ENCODE measurements at places on chromosomes 6 and 20. TPM values are rescaled to one million over a fixed set of nuclear protein-coding genes. Genes with fewer than 3 reads are reported as not detected.
A peak's percentile ranks its signal among the peaks of the same experiment; 100 is the strongest.

GRCh38 chr6:33192671-33193602 lies 670 bp upstream of the COL11A2 start:
- DNase-seq = peak; percentile 68

DNA sequence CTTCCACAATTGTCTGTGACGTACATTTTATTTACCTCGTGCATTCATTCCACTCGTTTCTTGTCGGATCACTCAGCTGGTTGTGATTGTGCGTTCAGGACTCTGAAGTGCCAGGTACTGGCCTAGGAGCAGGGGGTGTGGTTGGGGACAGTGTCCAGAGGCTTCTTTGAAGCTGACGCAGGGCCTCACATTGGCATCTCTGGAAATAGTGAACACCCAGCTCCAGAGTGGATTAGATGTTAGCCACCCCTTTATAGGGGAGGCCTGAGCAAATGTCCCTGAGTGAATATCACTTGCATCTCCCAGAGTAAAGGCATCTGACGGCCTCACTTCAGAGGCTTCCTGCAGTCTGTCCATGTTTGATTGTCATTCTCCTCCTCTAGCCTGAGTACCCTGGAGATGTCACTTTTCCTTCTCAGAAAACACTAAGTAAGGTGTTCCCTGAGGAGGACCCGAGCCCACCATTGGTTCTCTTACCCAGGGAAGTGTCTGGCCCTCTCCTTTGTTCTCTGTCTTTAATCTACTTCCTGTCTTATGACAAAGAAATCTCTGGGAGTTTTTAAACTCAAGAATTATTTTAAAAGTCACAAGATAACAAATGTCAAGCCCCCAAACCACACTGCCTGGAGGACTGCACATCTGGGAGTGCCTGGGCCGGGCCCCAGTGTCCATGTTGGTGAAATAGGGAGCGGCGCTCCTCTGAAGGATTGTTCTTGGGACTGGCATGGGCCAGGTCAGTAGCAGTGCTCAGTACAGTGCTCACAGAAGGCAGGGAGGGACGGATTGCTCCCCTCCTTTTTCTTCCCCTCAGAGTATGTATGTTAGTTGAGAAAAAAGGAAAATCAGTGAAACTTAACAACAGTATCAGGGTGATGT lies 10.8 kb downstream of the STX16 start:
- no peak for DNase-seq

DNA sequence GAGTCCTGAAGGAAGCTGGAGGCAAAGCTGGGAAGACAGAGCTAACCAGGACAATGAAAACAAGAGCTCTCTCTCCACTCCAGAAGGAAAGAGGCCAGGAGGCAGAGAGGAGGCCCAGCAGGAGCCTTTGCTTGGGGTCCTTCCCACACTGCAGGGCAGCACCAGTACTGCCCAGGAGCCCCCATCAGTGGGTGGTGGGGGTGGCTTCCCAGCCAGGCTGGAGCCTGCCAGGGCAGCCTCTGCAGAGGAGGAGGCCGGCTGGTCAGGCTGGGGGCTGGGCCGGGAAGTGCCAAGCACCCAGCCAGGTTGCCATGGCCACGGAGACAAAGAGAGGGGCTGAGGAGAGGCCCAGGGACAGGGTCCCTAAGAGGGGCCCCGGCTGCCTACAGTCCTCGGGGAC lies 33.4 kb downstream of the PREX1 start:
- peak; percentile 72 for DNase-seq

DNA sequence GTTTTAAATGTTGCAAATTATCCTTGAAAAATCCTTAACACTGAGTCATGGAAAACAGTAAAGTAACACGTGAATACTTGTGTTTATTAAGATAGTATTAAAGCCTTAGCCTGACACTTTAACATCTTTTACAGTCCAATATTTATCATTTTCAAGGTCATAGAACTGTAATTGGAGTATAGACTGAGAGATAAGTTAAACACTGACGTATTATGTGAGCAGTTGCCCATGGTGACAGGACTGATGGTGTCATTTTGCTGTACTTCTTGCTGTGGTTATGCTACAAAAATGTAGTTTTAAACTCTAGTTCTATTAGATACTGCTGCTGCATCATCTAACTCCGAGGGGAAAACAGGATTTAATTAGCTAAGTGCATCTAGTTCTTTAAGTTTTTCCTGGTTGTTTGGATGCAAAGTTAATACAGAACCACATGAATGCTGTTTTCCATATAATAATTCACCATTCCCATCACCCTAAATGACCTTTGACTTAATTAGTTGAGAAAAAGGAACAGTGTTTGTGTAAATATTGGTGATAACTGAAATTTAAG lies 37.8 kb downstream of the SLC2A12 start:
- no peak for DNase-seq

DNA sequence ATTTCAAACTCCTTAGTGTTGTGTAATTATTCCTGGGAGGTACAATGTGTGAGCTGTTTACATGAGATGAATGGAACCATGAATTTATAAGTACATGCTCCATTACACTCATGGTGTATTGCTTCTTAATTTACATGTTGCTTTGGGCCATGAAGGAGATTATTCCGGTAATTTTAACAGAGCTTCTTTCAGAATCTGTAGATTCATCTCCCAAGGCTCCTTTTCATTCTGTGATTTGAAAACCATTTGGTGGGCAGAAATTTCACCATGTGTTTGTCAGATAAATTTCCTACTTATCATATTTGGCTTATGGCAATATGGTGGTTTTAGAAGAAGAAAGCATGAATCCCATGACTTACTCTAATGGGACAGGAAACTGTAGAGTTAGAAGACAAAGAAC lies 421.6 kb upstream of the EYS start:
- DNase-seq = no peak

DNA sequence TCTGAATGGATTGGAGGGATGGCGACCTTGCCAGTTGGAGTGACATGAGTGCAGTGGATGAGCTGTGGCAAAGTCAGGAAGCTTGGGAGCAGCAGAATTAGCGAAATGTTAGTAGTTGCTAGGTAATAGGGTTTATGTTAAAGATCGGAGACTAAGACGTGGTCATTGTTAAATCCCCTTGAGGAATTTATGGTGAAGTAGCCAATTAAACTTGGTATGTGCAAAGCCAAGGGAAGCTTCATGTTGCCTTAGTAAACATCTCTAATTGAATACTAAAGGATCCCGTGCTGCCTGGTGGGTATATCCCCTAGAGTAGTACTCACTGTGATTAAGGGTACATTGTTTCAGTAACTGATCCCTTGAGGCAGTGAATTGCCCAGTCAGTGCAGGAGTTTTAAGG lies 106.0 kb downstream of the PRIM2 start:
- DNase-seq = peak; percentile 96

DNA sequence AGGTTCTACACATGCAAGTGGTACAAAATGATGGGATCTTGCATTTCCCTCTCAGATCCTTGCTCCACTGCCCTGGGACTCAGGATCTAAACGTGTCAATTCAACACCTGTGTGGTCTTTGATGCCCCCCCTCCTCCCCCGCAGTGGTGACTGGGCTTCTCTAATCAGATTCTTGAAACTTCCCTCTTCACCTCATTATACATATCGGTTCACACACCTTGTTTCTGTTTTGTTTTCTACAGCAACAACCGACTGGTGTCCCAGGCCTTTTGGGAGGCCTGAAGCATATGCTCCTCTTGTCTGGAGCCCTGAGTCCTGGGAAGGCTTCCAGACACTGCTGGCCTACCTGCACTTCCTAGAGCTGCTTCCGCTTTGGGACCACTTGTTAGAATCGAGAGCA lies 20.0 kb downstream of the SAMD3 start:
- peak; percentile 70 for DNase-seq

- no peak for DNase-seq
Observed at GRCh38 chr6:32815115-32815514, 1.7 kb downstream of the HLA-DOB start.

DNA sequence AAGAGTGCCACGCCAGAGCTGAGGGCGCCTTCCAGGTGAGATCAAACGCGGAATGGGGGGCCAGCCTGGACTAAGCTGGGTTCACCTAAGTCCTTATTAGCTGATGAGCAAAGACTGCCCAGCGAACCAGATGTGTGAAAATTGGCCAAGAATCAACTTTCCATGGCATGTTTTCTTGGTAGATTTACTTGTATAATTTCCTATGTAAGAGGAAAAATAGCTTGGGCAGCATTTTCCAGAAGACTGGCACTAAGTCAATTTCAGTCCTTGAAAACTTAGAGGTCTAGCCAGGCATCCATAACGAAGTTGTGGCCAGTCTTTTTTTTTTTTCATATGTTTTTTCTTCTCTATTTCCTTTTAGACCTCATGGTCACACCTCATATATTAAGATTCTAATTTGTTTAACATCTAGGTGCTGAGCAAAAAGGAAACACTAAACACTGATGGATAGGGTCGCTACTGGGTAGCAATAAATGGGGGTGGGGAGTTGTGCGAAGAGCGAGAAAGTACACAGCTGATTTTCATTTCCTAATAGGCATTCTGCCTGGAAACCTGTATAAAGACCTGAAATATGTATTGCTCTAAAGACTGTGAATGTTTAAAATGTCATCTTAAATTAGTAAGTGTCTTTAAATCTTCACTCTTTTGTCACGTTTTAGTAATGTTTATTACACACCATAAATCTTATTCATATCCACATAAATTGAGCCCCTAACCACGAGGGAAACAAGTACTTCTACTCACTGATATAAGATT lies 188.8 kb downstream of the CD83 start:
- no peak for DNase-seq

GRCh38 chr6:139778688-139779087 lies 404.2 kb upstream of the CITED2 start:
- DNase-seq = no peak

GRCh38 chr20:32894711-32895355 lies 36.1 kb downstream of the EFCAB8 start:
- DNase-seq = no peak

DNA sequence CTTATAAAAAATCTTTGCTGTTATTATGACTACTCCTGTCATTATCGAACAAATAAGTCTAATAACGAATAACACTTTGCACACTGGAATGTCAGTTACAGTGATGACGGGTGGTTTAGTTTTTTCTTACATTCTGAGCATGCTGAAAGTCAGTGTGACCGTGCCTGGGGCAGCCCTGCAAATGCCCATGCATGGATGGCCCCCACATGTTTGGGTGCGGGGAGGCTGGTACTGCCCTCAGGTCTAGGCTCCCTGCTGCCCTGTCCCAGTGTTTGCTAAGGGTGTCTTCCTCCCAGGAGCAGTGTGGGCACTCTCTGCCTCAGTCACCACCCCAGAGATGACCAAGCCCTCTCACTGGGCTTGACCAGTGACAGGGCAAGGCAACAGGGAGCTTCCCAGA lies 3.0 kb downstream of the CSTL1 start:
- no peak for DNase-seq

- DNase-seq = no peak
Observed at GRCh38 chr6:21281366-21281765, 312.2 kb upstream of the SOX4 start.

GRCh38 chr20:37849156-37849555 lies 53.8 kb upstream of the VSTM2L start:
- DNase-seq = no peak

The SLC39A7 gene
- 9.2 TPM for polyA plus RNA-seq

The LST1 gene
- polyA plus RNA-seq = 0.37 TPM

The PRPF6 gene
- 53.8 TPM for polyA plus RNA-seq

The SSTR4 gene
- polyA plus RNA-seq = not detected

The POLH gene
- 4.2 TPM for polyA plus RNA-seq

The ZBTB12 gene
- polyA plus RNA-seq = 0.68 TPM
